ENCODE measurements at places on chromosomes 1 and 21. TPM values are rescaled to one million over a fixed set of nuclear protein-coding genes. Genes with fewer than 3 reads are reported as not detected.

DNA sequence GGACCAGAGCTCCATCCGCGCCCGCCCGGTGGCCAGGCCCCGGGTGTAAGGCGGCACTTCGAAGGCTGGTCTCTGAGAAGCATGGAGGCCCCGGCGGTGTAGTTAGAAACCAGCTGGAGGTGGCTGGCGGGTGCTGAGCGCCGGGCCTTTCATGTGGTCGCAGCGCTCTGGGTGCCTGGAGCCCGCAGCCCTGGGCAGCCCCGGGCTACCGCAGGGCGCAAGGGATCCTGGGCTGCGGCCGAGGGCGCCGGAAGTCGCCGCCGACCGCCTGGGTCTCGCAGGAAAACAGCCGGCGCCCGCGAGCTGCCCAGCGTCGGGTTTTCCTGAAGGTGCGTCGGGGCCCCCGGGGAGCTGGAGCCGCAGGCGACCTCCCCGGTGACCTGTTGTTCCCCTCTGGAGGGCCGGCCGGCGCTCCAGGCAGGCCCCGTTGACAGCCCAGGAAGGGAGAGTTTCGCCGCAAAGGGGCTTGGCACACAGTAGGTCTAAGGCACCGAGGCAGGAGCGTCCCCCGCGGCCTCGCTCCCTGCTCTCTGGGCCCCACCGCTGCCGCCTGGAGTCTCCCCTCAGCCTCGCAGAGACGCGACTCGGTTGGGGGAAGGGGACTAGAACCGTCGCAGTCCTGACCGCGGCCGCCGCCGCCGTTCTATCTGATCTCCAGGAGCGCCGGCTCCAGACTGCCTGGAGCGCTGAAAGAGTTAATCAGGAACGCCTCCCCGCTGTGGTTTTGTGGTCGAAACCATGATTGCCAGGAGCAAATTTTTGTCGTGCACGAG is 2.7 kb downstream of the GRHL3 start:
- H3K36me3 ChIP-seq, result no peaks in the 10 kb centered on the region
- DNase-seq, result peak; percentile 40
- peak overlapping the region; percentile 70 for H3K27ac ChIP-seq
- peak overlapping the region; percentile 91 for H3K4me3 ChIP-seq
- H3K27me3 ChIP-seq, result peaks cover 38% of the 10 kb centered on the region

GRCh38 chr1:78722521-78722920 is 72.9 kb downstream of the IFI44 start:
- no peak overlapping the region for H3K4me3 ChIP-seq
- no peak overlapping the region for H3K27ac ChIP-seq
- DNase-seq, result no peak

- no peaks in the 10 kb centered on the region for H3K36me3 ChIP-seq
- H3K4me3 ChIP-seq, result no peak overlapping the region
- peaks cover 46% of the 10 kb centered on the region for H3K27me3 ChIP-seq
- peak overlapping the region; percentile 75 for H3K27ac ChIP-seq
- H3K4me1 ChIP-seq, result peaks cover 7% of the 10 kb centered on the region
- no peak for DNase-seq
These were observed 43.6 kb upstream of the WNT2B start for GRCh38 chr1:112465122-112465521.

DNA sequence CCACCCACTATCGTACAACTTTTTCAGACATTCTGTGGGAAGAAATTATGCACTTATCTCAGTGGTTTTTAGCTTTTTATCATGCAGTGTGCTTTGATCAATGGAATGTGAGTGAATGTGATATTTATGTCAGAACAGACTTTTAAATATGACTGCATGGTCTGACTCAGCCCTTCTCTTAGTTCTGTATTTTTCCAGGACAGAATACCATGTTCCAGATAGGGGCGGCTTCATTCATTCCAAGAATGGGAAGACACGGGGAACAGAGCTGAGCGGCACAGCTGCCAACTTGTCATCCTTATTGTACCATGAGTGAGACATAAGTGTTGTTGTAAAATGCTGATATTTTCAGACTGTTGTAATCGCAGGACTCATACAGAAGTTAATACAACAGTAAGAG is 214.6 kb upstream of the NCAM2 start:
- no peak overlapping the region for H3K27ac ChIP-seq
- H3K4me3 ChIP-seq, result no peak overlapping the region
- no peak for DNase-seq
- no peaks in the 10 kb centered on the region for H3K36me3 ChIP-seq

- H3K4me3 ChIP-seq, result no peak overlapping the region
- peaks cover 2% of the 10 kb centered on the region for H3K36me3 ChIP-seq
- H3K27me3 ChIP-seq, result peaks cover 22% of the 10 kb centered on the region
- H3K27ac ChIP-seq, result no peak overlapping the region
These were observed 169.8 kb upstream of the DUSP10 start for GRCh38 chr1:221911714-221912113.

GRCh38 chr21:31900121-31900895 is 27.5 kb downstream of the HUNK start:
- peaks cover 9% of the 10 kb centered on the region for H3K27me3 ChIP-seq
- DNase-seq, result no peak
- peaks cover 14% of the 10 kb centered on the region for H3K4me1 ChIP-seq
- no peak overlapping the region for H3K27ac ChIP-seq

GRCh38 chr1:80214888-80215540 is 1208.5 kb upstream of the ADGRL4 start:
- H3K27me3 ChIP-seq, result no peaks in the 10 kb centered on the region
- no peaks in the 10 kb centered on the region for H3K36me3 ChIP-seq
- no peaks in the 10 kb centered on the region for H3K4me1 ChIP-seq
- no peak for DNase-seq
- H3K4me3 ChIP-seq, result no peak overlapping the region

DNA sequence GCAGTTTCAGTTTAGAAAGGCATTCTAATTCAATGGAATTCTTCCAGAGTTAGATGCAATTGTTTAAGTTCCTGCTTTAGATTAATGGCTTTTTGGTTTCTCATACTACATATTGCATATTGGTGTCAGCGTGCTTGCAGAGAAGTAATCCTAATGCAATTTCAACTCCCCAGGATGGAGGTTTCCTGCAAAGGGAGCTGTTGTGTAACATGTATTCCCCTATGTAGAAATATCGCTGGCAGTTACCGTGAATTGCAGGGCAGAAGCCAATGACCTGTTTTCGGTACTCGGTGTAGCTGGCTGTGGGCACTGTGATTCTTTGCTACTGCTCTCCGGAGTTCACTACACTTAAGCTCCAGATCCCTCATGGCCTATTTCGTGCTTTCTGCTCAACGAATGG is 256.1 kb upstream of the PTBP2 start:
- H3K27me3 ChIP-seq, result no peaks in the 10 kb centered on the region
- no peak overlapping the region for H3K4me3 ChIP-seq
- no peak overlapping the region for H3K27ac ChIP-seq
- no peaks in the 10 kb centered on the region for H3K4me1 ChIP-seq
- no peak for DNase-seq
- no peaks in the 10 kb centered on the region for H3K36me3 ChIP-seq

- H3K36me3 ChIP-seq, result no peaks in the 10 kb centered on the region
- DNase-seq, result no peak
- no peak overlapping the region for H3K27ac ChIP-seq
- no peak overlapping the region for H3K4me3 ChIP-seq
These were observed 3.3 kb upstream of the FAM110D start for GRCh38 chr1:26155370-26156284.

- DNase-seq, result no peak
- no peak overlapping the region for H3K27ac ChIP-seq
- H3K4me3 ChIP-seq, result no peak overlapping the region
- no peaks in the 10 kb centered on the region for H3K27me3 ChIP-seq
These were observed 55.2 kb upstream of the MRPS6 start for GRCh38 chr21:34018185-34018584.

- H3K4me1 ChIP-seq, result peaks cover 38% of the 10 kb centered on the region
- DNase-seq, result peak; percentile 12
These were observed 7.7 kb downstream of the ZBTB21 start for GRCh38 chr21:42002421-42002958.

GRCh38 chr1:41529621-41530395 is 45.3 kb upstream of the EDN2 start:
- H3K27ac ChIP-seq, result no peak overlapping the region
- no peak overlapping the region for H3K4me3 ChIP-seq
- DNase-seq, result no peak
- H3K27me3 ChIP-seq, result no peaks in the 10 kb centered on the region
- peaks cover 26% of the 10 kb centered on the region for H3K4me1 ChIP-seq
- H3K36me3 ChIP-seq, result peaks cover 7% of the 10 kb centered on the region

- H3K36me3 ChIP-seq, result no peaks in the 10 kb centered on the region
- H3K4me3 ChIP-seq, result no peak overlapping the region
- H3K27me3 ChIP-seq, result peaks cover 37% of the 10 kb centered on the region
- H3K4me1 ChIP-seq, result no peaks in the 10 kb centered on the region
- H3K27ac ChIP-seq, result no peak overlapping the region
- no peak for DNase-seq
These were observed 50.9 kb upstream of the KCNJ15 start for GRCh38 chr21:38205940-38206339.

- H3K27me3 ChIP-seq, result no peaks in the 10 kb centered on the region
- peak overlapping the region; percentile 54 for H3K27ac ChIP-seq
- DNase-seq, result no peak
- peaks cover 6% of the 10 kb centered on the region for H3K36me3 ChIP-seq
These were observed 16.1 kb downstream of the EIF2B3 start for GRCh38 chr1:44970317-44970716.

DNA sequence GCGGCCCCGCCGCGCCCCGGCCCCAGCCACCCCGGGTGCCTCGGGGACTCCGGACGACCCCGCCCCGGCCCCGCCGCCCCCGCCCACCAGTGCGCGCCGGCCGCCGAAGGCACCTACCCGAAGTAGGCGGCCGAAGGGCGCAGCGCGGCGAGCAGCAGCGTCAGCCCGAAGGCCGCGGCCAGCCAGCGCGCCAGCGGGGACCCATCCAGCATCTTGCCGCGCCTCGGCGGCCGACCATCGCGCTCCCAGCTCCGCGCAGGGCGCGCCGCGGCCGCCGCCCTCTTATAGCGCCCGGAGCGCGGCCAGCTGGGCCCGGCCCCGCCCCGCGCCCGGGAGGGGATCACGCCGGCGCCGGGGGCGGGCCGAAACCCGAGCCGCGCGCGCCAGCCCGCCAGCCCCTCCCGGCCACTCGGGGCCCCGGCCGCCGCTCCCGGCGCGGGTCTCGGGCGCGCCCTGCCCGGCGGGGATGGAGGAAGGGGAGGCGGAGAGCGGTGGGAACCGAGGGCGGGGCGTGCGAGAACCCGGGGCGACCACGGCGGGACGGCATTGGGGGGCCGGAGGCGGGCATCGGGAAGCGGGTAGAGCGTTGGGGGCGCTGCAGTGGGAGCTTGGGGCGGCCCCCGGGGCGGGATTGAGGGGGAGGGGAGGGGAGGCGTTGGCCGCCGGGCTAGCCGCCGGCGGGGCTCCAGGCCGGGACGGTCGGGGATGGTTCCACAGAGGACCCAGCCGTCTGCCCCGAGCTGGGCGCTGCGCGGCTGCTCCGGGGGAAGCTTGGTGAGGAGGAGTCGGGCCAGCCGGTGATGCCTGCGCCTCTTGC is at the start of gene WNT9A:
TSS of gene WNT9A (minus strand) at position 257 of the 817 bp plus-strand sequence. CDS start at position 212, 45 bp downstream.
- peaks cover 21% of the 10 kb centered on the region for H3K27me3 ChIP-seq
- H3K27ac ChIP-seq, result no peak within 1 kb of the TSS
- H3K4me3 ChIP-seq, result peak within 1 kb of the TSS; percentile 87
- peaks cover 3% of the 10 kb centered on the region for H3K36me3 ChIP-seq

DNA sequence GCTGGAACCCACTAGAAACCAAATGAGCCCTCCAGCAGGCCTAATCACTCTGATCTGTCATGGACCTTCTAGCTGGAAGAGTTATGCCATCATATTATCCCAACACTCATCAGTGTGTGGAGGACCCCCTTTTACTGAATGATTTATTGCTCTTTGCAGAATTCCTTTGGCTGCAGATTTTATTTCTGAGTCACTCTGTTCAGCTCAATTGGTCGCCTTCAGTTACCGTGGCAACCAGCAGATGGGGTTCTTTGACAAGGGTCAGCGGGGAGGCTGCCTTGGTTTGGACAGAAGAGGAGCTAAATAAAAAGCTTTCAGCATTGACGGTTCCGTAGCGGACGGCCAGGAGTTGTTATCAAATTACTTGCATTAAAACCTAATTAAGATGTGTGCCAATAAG is 220.1 kb downstream of the SDCCAG8 start:
- no peak overlapping the region for H3K4me3 ChIP-seq
- no peak for DNase-seq
- peaks cover 9% of the 10 kb centered on the region for H3K36me3 ChIP-seq
- no peaks in the 10 kb centered on the region for H3K27me3 ChIP-seq
- H3K4me1 ChIP-seq, result peaks cover 7% of the 10 kb centered on the region

The HSPB7 gene
- not detected for total RNA-seq

The GPR161 gene
- total RNA-seq, result 0.02 TPM

The CMPK1 gene
- 124 TPM for total RNA-seq

The PDPN gene
- not detected for total RNA-seq

The OR2T33 gene
- total RNA-seq, result not detected

The IGSF9 gene
- total RNA-seq, result not detected

The KRTAP19-1 gene
- not detected for total RNA-seq

The EPHA10 gene
- total RNA-seq, result 0.34 TPM

Data from T-helper 17 cell (primary cell).